MM.1S (cell line): ENCODE measurements at places on chromosomes 11 and 22.

DNA sequence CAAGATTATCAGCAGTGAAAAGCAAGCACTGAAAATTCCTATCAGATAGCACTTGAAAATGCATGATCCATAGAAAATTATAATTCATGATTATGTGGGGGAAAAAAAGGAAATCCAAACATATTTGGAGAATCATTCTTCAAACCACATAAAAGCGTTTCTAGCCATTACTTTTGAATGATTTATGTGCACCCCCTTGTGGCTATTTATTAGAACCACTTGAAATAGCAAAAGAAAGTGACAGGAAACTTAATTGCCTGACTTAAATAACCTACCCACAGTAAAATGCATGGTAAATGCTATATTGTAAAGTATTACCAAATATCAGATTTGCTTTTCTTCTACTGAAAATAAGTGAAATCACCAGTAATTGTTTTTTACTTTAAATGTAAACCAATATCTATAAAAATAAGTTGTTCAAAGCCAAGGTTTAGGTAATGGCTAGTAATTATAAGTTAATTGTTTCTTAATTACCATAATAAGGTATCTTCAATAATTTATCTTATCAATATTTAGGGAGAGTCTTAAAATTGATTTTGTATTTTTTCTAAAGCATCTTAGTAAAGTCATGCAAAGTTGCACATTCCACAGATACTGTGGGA is 168.5 kb downstream of the ARHGAP42 start:
- no peak overlapping the region for H3K27ac ChIP-seq
- no peaks in the 10 kb centered on the region for H3K27me3 ChIP-seq
- DNase-seq, result peak; percentile 65
- no peak overlapping the region for H3K4me3 ChIP-seq

DNA sequence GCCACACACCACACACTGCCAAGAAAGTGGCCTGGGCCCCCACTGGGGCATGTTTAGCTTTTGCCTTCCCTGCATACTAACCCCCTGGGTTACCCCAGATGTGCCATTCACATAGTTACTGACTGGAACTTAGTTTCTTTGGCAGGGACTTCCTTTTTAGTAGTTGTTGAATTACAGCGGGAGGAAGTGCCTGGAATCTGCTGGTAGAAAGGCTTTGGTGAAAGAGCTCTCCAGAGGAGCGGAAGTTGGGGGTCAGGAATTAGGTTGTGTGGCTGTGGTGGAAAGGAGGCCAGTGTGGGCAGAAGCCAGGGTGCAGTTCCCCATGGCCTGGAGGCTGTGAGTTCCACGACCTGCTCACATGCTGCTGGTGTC is 69.0 kb downstream of the MED15 start:
- H3K4me1 ChIP-seq, result no peaks in the 10 kb centered on the region
- H3K27ac ChIP-seq, result no peak overlapping the region
- H3K27me3 ChIP-seq, result no peaks in the 10 kb centered on the region

GRCh38 chr11:33389635-33390034 is 132.5 kb downstream of the HIPK3 start:
- no peaks in the 10 kb centered on the region for H3K27me3 ChIP-seq
- H3K4me3 ChIP-seq, result peak overlapping the region; percentile 41
- peaks cover 13% of the 10 kb centered on the region for H3K4me1 ChIP-seq

DNA sequence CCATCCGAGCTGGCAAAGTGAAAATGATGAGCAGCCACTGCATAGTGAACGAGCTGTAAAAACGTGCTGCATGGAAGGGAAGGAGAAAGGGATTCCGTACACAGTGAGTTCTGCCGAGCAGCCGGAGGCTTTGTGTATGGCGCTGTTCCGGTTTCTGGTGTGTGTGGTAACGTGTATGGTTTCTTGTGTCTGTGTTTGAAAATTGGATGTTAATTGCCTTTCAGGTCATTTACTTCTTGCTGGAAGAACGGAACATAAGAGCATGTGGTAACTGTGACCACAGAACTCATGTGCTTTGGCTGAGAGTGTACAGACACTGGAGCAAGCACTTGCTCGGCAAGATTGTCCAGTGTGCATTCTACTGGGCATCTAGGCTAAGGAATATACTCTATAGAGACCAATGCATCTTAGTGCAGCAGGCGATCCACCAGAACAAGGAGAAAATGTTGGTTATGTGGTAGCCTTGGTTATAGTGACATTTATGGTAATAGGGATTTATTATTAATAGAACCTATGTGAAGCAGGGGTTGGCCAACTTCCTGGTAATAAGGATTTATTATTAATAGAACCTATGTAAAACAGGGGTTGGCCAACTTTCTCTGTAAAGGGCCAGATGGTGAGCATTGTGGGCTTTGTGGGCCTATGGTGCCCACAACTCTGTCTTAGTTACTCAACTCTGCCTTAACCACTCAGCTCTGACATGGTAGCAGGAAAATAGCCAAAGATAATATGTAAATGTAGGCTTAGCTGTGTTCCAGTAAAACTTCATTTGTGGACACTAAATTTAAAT is 49.2 kb downstream of the GRAMD1B start:
- H3K27ac ChIP-seq, result peak overlapping the region; percentile 10; the same call in 1 of the 2 replicates
- 0 out of 2 replicates have a peak, but pooled peaks cover 4% of the 10 kb centered on the region for H3K27me3 ChIP-seq
- H3K36me3 ChIP-seq, result no peaks in the 10 kb centered on the region
- H3K4me3 ChIP-seq, result peak overlapping the region; percentile 58
- H3K4me1 ChIP-seq, result peaks cover 5% of the 10 kb centered on the region

DNA sequence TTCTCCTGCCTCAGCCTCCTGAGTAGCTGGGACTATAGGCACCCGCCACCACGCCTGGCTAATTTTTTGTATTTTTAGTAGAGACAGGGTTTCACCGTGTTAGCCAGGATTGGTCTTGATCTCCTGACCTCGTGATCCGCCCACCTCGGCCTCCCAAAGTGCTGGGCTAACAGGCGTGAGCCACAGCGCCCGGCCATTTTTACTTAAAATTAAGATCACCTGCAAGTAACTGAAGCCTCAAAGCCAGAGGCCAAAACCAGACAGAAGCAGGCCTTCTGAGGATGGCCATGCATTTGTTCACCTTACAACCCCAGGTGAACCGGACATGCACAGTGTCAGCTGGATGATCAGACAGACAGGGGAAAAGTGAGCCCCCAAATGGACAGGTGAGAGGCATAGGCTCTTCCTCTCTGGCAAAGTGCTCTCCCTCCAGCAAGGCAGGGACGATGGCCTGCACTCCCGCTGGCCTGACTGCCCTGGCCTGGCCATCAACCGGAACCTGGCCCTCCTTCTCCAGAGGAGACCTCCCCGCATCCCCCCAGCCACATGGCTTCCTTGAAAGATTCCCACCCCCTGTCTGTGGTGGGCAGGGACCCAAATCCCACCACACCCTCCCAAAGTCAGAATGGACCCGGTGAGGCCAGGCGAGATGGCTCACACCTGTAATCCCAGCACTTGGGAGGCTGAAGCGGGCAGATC is 25.9 kb downstream of the APOBEC3H start:
- DNase-seq, result no peak
- no peaks in the 10 kb centered on the region for H3K27me3 ChIP-seq
- H3K36me3 ChIP-seq, result no peaks in the 10 kb centered on the region
- H3K4me1 ChIP-seq, result peaks cover 6% of the 10 kb centered on the region
- H3K4me3 ChIP-seq, result no peak overlapping the region

- no peak overlapping the region for H3K27ac ChIP-seq
- H3K27me3 ChIP-seq, result no peaks in the 10 kb centered on the region
- H3K4me1 ChIP-seq, result no peaks in the 10 kb centered on the region
- no peak for DNase-seq
- no peaks in the 10 kb centered on the region for H3K36me3 ChIP-seq
Observed at GRCh38 chr11:123567466-123567865, 87.0 kb downstream of the SCN3B start.

GRCh38 chr11:42913731-42914130 is 398.1 kb upstream of the API5 start:
- no peaks in the 10 kb centered on the region; the same call in 1 of the 2 replicates for H3K4me1 ChIP-seq
- no peaks in the 10 kb centered on the region for H3K36me3 ChIP-seq
- no peak overlapping the region for H3K4me3 ChIP-seq
- H3K27ac ChIP-seq, result no peak overlapping the region

GRCh38 chr11:67071420-67072284 is 15.0 kb downstream of the RHOD start:
- no peak overlapping the region; the same call in 1 of the 2 replicates for H3K4me3 ChIP-seq

- DNase-seq, result no peak
- H3K36me3 ChIP-seq, result peaks cover 14% of the 10 kb centered on the region; the same call in 1 of the 2 replicates
- H3K4me3 ChIP-seq, result no peak overlapping the region
- 0 out of 2 replicates have a peak, but pooled peaks cover 9% of the 10 kb centered on the region for H3K4me1 ChIP-seq
- H3K27me3 ChIP-seq, result no peaks in the 10 kb centered on the region
Observed at GRCh38 chr22:23791738-23792645, 5.2 kb downstream of the SMARCB1 start.

DNA sequence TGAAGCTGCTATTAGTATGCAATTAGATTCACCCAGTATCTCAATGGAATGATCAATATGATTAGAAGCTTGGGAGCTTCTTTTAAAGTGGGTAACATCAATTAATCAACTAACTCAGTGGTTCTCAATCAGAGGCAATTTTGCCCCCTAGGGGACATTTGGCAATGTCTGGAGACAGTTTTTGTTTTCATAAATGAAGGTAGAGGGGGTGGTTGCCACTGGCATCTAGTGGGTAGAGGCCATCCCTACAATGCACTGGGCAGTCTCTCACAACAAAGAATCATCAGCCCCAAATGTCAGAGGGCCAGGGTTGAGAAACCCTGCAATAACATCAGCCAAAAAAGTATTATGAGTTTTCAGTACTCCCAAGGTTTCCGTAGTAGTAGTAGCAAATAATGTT is 5.9 kb upstream of the AMOTL1 start:
- no peak overlapping the region for H3K4me3 ChIP-seq
- H3K27me3 ChIP-seq, result no peaks in the 10 kb centered on the region
- H3K27ac ChIP-seq, result no peak overlapping the region

DNA sequence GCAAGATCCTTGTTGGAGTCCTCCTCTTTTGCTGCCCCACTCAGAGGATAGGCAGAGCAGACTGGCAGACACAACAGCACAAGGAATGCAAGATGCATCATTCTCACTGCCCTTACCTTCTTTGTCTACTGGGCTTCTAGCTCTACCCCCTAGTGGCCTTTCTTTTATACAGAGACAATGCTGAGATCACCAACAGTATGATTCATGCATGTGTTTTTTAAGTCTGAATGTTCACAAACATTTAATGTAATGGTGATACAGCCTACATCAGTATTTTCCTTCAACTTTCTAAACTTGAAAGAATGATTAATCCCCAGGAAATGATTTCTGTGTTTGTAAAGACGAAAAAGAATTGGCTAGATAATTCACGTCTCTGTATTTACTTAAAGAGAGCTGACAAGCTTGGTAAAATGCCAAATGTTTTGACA is at the start of gene MMP10:
Gene MMP10, minus strand, starts transcription at position 138 of the 428 bp plus-strand sequence. Its CDS starts 37 bp downstream, at position 101.
- H3K27ac ChIP-seq, result no peak within 1 kb of the TSS
- DNase-seq, result no peak
- H3K27me3 ChIP-seq, result no peaks in the 10 kb centered on the region

GRCh38 chr22:26912655-26913345 is 255.4 kb downstream of the MIAT start:
- no peak for DNase-seq
- no peaks in the 10 kb centered on the region for H3K4me1 ChIP-seq
- no peak overlapping the region for H3K4me3 ChIP-seq
- no peaks in the 10 kb centered on the region for H3K36me3 ChIP-seq
- H3K27me3 ChIP-seq, result peaks cover 12% of the 10 kb centered on the region; the same call in 1 of the 2 replicates

- no peaks in the 10 kb centered on the region for H3K4me1 ChIP-seq
- no peak overlapping the region for H3K27ac ChIP-seq
- no peaks in the 10 kb centered on the region for H3K36me3 ChIP-seq
Observed at GRCh38 chr11:79237091-79237490, 203.7 kb downstream of the TENM4 start.

DNA sequence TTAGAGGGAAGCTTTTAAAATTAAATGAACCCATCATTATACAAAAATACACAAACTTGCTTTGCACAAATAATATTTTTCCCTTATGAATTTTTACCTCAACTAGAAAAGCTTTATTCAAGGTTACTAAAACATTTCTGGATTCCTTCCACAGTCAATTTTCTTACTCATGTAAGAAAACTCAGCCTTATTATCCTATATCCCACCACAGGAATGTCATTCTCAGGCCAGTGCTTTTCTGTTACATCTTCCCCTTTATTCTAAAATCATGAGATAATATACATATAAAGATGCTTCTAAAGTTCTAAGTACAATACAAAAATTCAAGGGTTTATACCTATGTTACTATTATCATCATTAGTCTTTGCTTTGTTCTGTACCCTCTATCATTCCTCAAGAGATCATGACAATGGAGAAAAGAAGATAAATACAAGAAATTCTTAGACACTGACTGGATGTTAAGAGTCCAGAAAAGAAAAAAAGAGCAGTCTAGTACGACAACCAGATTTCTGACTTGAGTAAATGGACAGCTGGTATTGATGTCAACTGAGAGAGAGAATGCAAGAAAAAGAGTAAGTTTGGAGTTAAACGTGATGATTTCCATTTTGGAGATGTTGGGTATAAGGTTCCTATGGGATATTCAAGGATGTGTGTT is 60.3 kb downstream of the MTMR2 start:
- no peak overlapping the region for H3K27ac ChIP-seq
- no peaks in the 10 kb centered on the region for H3K36me3 ChIP-seq
- no peaks in the 10 kb centered on the region for H3K4me1 ChIP-seq
- H3K4me3 ChIP-seq, result no peak overlapping the region
- no peak for DNase-seq
- H3K27me3 ChIP-seq, result no peaks in the 10 kb centered on the region

- H3K27me3 ChIP-seq, result no peaks in the 10 kb centered on the region
- peak within 1 kb of the TSS; percentile 83 for H3K27ac ChIP-seq
- DNase-seq, result peak; percentile 76
- peaks cover 32% of the 10 kb centered on the region for H3K4me1 ChIP-seq
- peak within 1 kb of the TSS; percentile 91 for H3K4me3 ChIP-seq
Observed at GRCh38 chr11:65575568-65576231, at the start of gene EHBP1L1. Gene EHBP1L1 (plus strand): TSS chr11:65576053. CDS start chr11:65576303, 250 bp downstream.

- H3K36me3 ChIP-seq, result no peaks in the 10 kb centered on the region
- H3K27me3 ChIP-seq, result peaks cover 36% of the 10 kb centered on the region
- no peak overlapping the region for H3K4me3 ChIP-seq
- H3K4me1 ChIP-seq, result 0 out of 2 replicates have a peak, but pooled peaks cover 2% of the 10 kb centered on the region
- no peak for DNase-seq
Observed at GRCh38 chr11:64887234-64887756, 8.9 kb upstream of the EHD1 start.

GRCh38 chr22:24871611-24872205 is 65.7 kb downstream of the SGSM1 start:
- H3K4me3 ChIP-seq, result no peak overlapping the region
- DNase-seq, result peak; percentile 41
- peaks cover 52% of the 10 kb centered on the region for H3K27me3 ChIP-seq
- no peak overlapping the region for H3K27ac ChIP-seq
- no peaks in the 10 kb centered on the region for H3K4me1 ChIP-seq

DNA sequence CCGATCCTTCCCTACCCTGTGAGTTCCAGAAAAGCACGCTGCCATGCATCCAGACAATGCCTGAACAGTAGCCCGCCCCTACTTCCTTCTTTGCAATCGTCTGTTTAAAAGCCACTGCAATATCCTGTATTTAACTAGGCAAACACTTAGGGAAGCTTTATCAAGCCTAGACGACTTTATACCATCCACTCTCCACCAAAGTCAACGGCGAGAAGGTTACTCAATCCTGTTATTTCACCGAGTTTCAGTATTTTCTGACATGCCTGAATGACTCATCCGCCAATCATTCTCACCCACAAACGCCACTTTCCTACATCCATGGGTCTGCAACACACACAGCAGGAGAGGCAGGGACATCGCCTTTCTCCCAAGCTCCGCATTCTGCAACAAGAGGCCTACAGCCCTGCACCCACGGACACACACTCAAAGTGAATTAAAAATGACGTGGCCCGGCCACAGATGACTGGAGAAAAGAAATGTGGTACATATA is 9.3 kb downstream of the CELSR1 start:
- H3K4me1 ChIP-seq, result no peaks in the 10 kb centered on the region
- H3K36me3 ChIP-seq, result no peaks in the 10 kb centered on the region
- no peak overlapping the region for H3K27ac ChIP-seq
- H3K27me3 ChIP-seq, result peaks cover 44% of the 10 kb centered on the region
